ENCODE measurements at places on chromosomes 7 and 10.

DNA sequence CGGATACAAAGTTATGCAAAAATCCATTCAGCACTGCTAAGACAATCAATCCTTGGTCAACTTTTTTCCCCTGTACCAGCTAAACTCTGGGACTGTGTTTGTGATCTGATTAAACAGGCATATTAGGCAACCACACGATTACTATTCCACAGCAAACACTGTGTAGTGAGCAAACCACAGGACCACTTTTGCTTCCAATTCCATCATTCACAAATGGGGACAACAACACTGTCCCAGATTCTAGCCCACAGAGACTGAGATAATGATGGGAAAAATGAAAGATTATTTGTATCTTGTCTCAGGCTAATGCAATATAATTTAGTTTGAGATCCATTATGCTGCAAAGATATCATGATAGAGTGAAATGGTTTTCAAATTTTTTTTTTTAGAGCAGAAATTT, 163.7 kb upstream of the AOAH start:
- DNase-seq = no peak

- DNase-seq = no peak
These were observed 65.3 kb downstream of the GALNT11 start for GRCh38 chr7:152090747-152091146.

- DNase-seq = no peak
These were observed 35.9 kb downstream of the ITGB1 start for GRCh38 chr10:32922170-32922569.

DNA sequence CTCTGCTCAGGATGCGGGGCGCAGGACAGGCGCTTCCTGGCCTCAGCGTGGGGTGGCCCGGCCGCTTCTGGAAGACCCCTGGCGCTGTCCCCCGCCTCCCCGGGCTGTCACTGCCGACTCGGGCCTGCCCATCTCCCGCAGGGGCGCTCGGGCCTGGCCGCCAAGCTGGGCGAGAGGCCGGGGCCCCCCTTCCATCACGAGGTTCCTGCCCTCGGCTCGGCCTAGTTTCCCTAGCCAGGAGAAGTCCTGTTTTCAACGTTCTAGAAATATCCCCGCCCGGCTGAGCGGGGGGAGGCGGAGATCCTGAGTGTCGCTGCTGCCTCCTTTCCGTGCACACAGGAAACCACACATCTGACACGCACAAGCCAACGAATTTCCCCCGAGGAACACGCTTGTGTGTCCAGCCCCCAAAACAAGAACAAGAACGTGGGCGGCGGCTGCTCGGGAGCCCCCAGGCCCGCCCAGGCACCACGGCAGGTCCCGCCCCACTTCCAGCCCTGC, 33.7 kb downstream of the AP5Z1 start:
- no peak for DNase-seq

GRCh38 chr7:50730446-50731400, 52.0 kb downstream of the GRB10 start:
- DNase-seq = peak; percentile 75

Data from NB4 (cell line).